ENCODE measurements at places on chromosomes 6 and 20.

- no peak for DNase-seq
Observed at GRCh38 chr6:96537726-96538125, 16.1 kb downstream of the UFL1 start.

- no peak for DNase-seq
Observed at GRCh38 chr20:8331740-8332412, 199.8 kb downstream of the PLCB1 start.

- DNase-seq = no peak
Observed at GRCh38 chr20:36647196-36648121, 1.5 kb upstream of the SLA2 start.

GRCh38 chr20:37901654-37902503, 1.0 kb upstream of the VSTM2L start:
- DNase-seq = peak; percentile 40

DNA sequence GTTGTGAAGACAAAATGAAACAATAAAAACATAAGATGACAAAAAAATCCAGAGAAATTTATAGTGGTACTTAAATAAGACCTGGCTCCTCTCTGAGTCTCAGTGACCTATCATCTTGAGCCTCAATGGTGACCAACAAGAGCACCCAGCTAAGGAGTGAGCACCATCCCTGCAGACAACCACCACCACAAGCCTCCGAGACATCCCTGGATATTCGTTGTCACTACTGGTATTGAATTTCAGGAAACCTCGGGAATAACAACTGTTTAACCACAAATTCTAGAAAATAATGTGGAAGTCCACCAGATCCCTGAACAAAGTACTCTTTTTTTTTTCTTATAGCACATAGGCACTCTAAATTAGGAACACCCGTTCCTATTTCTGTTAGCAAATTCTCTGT, 32.2 kb upstream of the ADGRF5 start:
- no peak for DNase-seq

- DNase-seq = no peak
Observed at GRCh38 chr6:46002264-46002663, 13.4 kb downstream of the CLIC5 start.

DNA sequence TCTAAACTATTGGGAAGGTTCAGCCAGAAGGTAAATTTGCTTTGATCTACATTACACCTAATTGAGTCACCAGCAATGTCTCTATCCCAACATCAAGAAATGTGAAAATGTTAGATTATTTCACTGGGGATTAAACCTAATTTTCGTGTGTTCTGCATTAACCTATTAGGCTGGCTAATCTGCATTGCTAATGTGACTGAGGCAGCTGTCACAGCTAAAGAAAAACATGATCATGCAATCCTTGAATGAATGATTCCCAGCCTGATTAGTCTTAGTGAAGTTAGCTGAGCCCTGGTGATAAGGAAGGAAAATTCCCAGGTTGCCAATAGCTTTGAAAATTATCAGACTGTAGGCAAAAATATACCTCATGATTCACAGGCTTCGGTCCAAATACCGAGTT, 135.3 kb downstream of the LINC00237 start:
- no peak for DNase-seq

DNA sequence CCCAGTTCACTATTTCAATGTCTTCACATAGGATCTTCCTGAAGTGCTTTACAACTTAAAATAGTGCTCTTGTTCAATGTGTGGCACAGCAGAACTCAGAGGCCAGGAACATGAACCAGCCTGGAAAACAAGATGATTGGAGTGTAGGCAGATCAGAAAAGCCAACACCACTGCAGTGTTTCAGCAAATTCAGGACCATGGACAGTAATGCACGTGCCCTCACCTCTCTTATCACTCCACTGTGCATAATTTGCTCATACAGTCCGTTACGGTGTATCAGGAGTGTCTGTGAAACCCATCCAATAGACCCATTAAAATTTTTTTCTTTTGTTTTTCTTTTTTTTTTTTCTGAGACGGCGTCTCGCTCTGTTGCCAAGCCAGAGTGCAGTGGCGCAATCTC, 27.6 kb upstream of the HACE1 start:
- DNase-seq = peak; percentile 28

GRCh38 chr6:116099036-116099435, 1.6 kb upstream of the NT5DC1 start:
- no peak for DNase-seq

DNA sequence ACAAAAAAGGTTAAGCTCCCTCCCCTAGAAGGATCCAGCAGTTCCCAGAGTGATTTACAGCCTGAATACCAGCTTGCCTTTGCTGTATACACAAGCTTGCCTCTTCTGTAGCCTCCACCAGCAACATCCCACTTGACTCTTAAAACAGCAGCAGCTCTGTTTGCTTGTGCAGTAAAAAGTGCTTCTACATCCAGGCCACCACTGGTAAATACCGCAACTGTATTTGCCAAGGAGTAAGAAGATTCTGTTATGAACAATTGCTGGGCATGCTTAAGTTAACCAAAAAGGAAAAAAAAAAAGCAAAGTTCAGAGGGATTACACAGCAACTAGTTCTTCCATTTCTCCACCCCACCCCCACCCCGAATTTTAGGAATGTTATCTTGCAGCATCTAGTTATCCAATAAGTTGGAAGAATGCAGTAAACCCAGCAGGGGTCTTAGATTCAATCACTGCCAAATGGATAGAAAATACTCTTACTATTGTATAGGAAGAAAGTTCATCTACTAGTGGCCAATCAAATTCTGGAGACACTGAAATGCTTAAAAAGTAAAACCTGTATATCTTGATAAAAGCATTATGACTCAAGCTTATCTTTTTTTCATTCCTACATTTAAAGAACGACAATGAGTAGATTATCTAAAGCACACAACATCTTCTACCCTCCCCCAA, 4.8 kb downstream of the SALL4 start:
- no peak for DNase-seq

DNA sequence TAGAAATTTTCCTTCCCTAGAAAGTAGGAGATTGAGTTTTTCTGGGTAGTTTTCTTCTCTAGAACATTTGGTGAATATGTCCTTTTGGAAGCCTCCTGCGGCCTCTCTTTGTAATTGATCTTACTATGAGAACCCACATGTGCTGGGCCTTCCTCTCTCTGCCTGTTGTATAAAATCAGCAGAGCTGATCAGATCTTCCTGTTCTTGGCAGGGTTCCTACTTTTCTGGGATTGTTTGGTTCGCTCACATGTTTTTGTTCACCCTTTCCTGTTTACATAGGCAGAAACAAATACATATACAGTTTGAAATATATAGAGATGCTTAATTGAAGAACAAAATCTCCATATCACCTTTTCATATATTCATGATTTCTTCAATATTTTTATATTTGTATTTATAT, 57.8 kb downstream of the IL22RA2 start:
- no peak for DNase-seq

GRCh38 chr6:37696841-37697662, 631 bp downstream of the MDGA1 start:
- peak; percentile 58 for DNase-seq

- DNase-seq = no peak
Observed at GRCh38 chr6:155378276-155378675, 64.0 kb upstream of the TFB1M start.

DNA sequence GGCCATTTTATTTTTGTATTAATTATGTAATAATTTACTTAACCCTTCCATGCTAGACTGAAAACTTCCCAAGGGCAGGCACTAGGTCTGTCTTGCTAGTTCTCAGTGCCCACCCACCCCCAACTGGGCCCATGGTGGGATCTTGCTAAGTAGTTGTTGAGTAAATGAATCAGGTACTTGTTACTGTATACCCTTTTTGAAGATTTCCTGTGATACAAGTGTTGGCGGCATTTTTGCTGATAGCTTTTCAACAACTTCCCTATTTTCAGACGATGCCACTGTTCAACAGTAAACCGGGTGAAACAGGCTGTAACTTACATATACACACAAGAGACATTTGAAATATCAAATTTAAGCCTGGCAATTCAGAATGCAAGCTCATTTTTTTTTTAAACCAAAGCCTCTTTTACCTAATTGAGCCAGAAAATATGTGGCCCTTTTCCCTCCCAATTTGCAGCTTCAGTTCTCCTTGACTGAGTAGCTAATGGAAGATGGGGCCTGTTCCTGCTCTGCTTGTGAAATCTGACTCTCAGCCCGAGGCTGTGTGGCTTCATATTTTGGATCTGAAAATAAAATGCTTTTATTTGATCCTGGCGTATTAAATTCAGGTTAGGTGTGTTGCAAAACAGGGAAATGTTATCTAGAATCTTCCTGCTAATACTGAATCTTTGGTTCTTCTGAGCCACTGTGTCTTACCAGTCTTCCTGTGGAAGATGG, 288.3 kb downstream of the NRN1 start:
- no peak for DNase-seq

DNA sequence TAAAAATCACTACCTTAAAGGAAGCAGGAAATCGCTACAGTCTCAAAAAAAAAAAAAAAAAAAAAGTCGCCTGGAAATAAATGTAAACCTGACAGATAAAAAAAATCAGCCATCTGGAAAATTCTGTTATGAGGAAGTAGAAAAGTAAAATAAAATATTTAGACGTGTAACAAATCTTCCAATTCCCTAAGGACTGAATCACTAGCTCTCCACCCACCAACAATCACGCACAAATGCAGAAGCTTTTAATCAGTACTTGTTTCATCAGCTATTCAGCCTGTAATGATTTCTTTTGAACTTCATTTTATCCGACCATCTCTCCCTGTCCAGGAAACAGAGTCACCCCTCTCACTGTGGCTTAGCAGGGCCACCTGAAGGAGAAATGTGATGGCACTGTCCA, 59.0 kb downstream of the SLC23A2 start:
- no peak for DNase-seq

DNA sequence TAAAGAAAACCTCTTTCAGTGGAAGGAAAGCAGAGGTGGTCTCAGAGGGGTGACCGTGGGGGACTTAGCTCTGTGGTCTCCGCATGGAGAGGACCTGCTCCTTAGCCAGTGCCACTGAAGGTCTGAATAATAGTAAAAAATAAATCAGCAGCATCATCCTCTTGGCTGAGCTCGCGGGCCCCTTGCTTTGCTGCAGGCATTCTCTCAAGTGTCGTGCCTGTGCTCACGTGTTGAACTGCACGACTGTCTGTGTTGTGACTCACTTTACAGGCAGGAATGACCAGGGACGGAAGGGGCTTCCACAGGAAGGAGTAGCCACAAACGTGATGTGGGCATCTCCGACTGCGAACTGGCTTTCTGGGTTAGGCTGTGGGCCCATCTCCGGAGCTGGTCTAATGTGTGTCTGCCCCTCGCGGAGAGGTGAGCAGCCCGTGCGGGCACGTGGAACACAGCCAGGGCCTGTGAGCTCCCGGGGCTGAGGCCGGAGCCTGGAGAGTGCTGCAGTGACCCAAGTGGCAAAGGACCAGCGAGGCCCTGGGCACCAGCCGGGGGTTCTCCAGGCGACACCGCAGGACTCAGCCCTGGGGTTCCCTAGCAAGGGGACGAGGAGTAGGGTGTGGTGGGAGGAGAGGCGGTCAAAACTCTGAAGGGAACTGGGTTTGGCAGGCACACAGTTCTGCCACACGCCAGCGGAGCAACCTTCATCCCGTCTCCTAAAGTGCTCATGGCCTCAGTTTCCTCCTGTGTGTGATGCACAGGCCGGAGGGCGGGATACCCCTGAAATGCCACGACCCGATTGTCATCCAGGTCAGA, 89.2 kb downstream of the RAMACL start:
- DNase-seq = no peak

GRCh38 chr6:72376736-72377135, 245.1 kb upstream of the KCNQ5 start:
- DNase-seq = no peak

DNA sequence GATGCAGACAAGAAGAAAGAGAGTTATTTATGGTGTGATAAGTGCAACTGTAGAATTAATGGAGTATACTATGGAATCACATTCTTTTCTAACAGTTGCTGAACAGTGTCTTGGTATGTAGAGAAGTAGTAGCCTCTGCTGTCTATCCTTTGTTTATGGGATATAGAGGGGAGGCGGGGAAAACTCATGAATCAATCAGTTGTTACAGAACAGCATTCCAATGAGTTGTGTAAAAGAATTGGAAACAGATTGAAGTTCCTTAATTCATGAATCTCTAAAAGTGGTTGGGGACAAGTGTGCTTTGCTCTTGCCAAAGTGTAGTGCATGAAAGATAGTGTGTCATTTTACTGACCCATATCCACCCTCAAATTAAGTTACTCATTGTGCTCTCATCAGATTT, 77.7 kb downstream of the FLRT3 start:
- DNase-seq = no peak

DNA sequence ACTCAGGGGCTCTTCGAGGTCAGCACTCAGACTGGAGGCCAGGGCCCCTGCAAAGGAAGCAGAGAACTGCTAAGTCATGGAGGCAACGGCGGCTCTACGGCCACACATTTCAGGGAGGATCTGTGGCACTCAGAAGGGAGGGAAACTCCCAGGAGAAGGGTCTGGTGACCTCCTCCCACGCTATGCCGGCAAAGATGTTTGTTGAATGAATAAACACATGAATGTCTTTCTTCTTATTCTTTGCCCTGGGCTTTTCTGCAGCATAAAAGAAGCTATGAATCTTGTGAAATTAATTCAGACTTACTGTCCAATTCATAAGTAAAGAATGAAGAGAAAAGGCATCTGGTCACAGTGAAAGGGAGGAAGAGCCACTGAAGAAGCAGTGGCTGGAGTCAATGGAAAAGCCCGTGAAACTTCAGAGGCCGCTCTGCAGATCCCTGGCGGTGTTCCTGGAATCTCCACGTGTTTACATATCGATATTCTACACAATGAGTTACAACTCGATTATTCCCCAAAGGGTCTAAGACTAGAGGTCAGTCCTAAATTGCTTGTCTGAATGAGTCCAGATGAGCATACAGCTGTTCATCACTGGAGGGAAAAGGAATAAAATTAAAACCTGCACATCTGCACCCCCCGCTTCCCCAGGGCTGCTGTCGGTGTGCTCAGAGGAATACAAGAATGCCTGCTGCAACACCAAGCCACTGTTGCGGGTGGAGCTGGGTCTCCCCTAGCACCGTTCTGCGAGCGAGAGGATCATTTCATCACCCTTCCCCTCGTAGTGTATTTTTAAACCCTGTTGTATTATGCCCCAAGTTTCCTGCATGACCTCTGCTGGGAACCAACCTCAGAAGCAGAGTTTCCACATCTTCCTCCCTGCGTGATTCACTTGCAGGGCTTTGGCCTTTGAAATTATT, 25.6 kb downstream of the INSM1 start:
- DNase-seq = no peak

- DNase-seq = no peak
Observed at GRCh38 chr6:56505512-56506260, 137.0 kb downstream of the DST start.
